ENCODE measurements at places on chromosomes 6 and 20.
A peak's percentile ranks its signal among the peaks of the same experiment; 100 is the strongest.

DNA sequence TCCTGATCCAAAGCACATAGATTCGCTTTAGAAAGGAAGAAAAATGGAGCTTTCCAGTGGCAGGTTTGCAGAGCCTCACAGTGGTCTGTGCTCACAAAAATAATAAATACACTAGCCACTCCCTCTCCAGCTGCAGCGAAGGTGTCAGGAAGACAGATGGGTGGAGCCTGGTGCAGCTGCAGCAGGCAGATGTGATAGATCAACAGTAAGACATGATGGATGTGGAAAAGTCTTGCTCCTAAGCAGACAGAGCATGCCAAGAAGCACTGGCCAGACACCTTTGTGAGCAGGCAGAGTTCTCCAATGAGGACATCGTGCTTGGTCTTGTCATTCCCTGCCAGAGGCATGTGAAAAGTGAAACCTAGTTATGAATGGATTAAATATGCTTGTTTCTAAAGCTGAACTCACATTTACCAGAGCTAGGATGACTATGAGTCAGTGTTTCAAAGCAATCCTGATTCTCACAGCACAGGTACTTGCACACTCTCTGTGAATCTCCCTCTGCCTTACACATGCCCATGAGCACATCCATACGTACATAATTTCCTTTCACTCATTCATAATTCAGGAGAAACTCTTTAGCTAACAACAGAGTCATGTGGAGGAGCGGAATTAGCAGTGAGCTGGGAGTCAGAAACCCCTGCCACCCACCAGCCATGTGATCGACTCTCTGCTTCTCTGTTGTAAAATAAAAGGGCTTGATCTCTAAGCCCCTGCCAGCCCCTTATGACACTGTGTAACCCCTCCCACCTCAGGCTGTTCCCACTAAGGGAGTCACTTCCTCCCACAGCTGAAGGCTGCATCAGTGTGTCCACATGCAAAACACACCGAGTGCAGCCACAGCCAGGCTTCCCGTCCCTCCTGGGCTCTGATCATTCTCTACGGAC is 111.2 kb downstream of the SCML4 start:
- DNase-seq = peak; percentile 76

DNA sequence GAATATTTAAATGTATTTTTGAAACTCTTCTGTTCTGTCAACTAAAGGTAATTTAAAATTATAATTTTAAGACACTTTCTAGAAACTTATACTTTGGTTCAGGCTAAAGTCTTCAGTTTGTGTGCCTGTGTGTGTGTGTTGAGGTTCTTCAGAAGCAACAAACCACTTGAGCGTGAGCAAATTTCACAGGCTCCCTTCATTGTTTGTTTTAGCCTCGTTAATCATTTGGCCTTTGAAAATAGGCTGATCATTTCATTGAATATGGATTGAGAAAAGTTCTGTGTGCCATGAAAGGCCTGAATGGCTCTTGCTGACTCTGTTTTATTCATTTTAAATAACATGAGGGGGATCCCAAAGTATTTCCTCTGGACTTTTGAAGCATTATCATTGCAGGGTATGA is 420.1 kb downstream of the CDKAL1 start:
- no peak for DNase-seq

DNA sequence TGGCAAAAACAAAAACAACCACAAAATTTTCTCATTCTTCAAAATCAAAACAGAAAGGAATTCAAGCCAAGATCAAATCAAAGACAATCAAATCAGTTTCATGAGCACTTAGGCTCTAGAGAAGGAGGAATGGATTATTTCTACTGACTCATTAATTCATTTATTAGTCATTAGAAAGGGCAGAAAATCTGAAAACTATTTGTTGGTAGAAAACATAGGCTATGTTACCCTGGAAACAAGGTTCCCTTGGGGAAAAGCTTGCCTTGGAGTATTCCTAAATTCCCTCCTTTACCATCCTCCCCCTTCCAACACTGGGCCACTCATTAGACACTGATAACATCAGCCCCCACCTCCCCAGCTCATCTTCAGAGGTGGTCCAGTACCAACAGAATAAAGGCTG is 17.5 kb downstream of the KIF16B start:
- no peak for DNase-seq

DNA sequence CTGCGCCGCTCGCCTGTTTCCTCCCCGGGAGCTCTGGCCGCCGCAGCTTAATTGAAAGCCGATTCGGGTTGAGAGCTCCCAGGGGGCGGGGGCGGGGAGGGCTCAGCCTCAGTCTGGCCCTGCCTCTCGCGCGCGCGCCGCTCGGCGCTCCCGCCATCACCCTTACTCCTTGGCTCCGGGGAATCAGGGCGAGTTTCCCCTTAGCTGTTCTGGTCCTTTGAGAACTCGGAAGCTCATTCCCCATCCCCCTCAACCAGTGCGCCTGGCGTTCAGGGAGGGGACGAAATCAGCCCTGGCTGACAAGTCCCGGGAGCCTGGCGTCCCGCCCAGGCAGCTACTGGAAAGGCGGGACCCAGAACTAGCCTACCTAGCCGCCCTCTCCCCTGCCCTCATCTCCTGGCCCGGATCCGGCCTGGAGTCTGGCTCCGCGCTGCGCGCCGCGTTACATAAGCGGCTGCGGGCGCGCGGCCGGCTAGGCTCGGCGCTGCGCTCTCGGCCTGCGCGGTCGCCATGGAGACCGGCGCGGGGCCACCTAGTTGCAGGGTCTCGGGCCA is 2.8 kb downstream of the SLC12A5 start:
- DNase-seq = no peak

- DNase-seq = no peak
These were observed 5.4 kb downstream of the SLCO4A1 start for GRCh38 chr20:62647521-62648317.

DNA sequence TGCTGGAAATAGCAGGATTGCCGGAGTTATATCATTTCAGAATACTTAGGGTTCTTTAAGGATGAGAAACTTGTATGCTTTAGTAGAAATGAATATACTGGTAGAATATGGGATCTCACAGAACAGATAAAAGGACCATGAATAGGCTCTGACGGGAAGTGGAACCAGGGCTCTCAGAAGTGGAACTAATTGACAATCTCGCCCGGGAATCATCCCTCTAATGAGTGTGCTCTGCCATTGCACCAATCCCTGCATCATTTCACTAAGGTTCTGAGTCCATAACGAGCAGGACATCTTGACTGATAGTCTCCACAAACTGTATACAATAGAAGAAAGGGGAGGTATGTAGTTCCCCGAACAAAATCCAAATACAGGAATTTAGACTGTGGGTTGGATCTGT is 150.1 kb downstream of the COL9A1 start:
- no peak for DNase-seq

- no peak for DNase-seq
These were observed 20.8 kb upstream of the PAX1 start for GRCh38 chr20:21684671-21685070.

- DNase-seq = no peak
These were observed 181.4 kb downstream of the PHF3 start for GRCh38 chr6:63816982-63817436.

DNA sequence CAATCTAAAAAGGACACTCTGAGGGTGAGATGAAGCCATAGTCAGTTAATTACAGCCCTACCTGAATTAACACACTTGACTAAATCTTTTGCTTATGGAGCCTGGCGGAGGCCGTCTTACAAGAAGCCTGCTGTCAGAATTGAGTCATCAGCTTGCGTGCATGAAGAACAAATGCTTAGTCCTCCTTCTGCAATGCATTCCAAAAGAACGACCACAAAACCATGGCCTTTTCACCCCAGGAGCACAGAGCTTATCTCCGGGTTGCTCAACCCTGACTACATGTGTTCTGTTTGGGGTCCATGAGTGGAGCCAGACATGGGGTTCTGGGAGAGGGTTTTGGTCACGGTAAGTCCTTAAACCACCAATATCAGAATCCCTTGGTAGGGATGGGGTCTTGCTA is 318.1 kb downstream of the CLIC5 start:
- no peak for DNase-seq

DNA sequence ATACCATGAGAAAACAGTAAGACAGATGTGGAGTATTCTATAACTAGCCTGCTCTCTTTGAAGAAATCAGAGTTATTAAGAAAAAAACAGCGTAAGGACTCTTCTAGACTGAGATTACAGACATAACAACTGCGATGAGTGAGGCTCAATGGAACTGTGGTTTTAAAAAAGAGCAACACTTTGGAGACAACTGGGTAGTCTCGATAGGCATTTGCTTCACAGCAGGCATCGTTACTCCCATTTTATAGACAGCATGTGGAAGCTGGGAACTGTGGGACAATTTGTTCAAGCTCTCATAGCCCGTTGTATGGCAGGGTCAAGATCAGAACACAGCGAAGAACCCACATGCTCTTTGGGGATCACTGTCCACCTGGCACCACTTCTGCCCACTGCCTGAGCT is 4.6 kb downstream of the FKBP1A start:
- DNase-seq = no peak

GRCh38 chr6:170290296-170291128 is at the start of gene DLL1:
TSS of gene DLL1 (minus strand) at chr6:170291078. CDS start at chr6:170290139, 939 bp downstream.
- peak; percentile 46 for DNase-seq

GRCh38 chr6:24891004-24891403 is 44.8 kb downstream of the RIPOR2 start:
- DNase-seq = no peak

GRCh38 chr20:57040466-57040865 is 226.0 kb downstream of the BMP7 start:
- DNase-seq = no peak

- no peak for DNase-seq
These were observed 511.1 kb downstream of the TENT5A start for GRCh38 chr6:81241126-81242041.

GRCh38 chr20:24971376-24972101 is 21.0 kb downstream of the APMAP start:
- DNase-seq = no peak

DNA sequence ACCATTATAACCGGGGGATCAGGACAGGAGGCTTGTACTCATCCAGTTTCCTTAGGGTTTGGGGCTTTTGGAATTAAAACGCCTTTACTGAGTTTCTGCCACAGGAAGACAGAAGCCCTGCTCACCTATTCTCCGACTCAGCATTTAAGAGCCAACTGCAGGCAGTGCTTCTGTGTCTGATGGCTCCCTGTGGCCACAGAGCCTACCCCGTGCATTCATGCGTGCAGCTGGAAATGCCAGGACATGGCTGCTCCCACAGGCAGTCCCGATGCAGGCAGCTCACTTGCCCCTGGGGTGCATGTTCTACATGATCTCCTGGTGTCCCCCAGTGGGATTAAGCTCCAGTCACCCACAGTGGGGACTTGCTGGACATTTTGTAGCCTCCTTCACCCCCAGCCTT is 22.2 kb downstream of the ZNF831 start:
- no peak for DNase-seq

DNA sequence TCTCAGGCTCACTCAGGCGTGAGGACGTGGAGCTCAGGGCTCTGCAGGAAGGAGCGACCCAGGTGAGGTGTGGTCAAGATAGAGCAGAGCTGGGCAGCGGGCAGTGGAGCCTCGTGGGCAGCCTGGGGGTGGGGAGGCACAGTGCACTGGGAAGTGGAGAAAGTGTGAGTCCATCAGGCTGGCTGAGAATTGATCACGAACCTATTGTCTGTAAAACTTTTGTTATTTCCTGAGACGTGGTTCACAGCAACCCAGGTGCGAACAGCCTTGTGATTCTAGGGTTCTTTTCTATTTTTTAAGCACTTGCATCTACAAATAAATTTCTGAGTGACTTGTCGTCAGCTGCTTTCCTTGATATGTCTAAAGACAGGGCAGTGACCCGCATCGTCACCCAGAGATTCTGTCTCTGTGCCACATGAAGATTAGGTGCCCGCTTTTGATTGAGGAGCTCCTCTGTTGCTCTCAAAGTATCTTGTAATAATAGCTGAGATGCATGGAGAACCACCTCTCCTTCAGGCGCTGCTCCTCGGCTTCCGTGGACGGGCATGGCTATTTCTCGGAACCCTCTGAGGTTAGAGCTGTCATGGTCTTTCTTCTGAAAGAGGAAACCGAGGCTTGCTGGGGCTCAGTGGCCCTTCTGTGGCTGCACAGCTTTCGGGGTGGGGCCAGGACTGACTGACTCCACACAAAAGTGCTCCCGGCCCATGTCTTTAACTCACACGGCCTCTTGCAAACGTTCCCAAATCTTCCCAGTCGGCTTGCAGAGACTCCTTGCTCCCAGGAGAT is 662 bp upstream of the CCR6 start:
- no peak for DNase-seq

- DNase-seq = no peak
These were observed 1.4 kb downstream of the BHLHE23 start for GRCh38 chr20:63005365-63005861.

GRCh38 chr20:43188234-43188653 is 1.5 kb downstream of the PTPRT start:
- DNase-seq = no peak

DNA sequence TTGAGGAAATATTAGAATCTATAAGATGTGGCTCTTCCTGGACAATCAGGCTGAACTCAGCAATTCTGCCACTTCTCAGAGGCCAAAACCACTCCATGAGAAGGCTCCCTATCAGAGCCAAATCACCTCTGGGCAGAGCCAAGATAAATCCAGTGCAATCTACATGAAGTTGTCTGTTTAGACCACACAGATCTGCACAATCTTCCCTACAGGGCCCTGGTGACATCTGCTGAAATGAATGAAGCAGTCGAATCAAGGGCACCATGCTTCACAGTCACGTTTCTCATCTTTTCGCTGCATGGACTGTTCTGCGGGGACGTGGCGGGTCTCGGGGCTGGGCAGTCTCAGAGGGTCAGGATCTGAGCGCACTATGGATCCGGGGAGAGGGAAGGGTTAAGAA is 60.1 kb upstream of the CD93 start:
- DNase-seq = no peak

DNA sequence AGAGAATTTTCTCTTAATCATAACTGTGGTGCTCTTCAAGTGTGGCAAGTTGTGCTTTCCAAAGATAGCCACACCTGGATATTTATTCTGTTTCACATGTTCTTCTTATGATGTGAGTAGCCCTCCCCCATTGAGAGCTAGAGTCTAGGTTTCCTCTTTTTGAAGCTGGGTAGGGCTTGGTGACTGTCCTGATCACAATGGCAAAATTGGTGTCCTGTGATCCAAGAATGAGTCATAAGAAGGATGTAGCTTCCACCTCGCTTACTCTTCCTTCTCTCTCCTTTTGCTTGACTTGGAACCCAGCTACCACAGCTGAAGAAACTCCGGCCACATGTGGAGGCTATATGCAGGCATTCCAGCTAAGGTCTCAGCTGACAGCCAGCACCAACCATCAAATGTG is 7.4 kb upstream of the IGF2R start:
- DNase-seq = no peak

GRCh38 chr20:33730946-33731692 is 677 bp upstream of the ZNF341 start:
- no peak for DNase-seq

DNA sequence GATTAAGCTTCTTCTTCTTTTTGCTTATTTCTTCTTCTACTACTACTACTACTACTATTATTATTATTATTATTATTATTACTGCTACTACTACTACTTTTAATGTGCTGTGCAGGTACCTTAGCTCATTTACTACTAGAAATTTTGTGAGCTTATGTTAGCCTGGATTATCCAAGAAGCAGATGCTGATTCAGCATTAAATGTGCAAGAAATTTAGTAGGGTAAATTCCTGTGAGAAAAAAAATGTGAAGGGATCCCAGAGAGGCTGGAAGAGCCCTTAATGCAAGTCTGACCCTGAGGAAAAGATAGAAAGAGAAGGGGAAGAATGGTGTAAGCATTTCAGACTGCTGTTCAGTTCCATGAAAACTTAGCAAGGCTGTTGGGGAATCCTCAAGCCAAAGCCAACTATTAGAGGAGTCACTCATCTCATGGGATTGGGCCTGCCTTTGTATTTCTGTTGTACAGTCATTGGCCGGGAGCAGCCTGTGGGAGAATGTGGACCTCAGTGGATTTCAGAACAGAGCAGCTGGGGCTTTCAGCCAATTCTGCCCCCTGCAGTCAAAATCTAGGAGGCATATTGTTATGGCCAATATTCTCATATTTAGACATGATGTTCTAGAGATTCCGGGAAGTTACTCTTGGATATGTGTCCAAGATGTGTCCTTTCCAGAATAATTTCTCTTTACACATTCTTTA is 37.2 kb upstream of the TSPYL1 start:
- no peak for DNase-seq

All from activated T-cell treated with anti-CD3 and anti-CD28 coated beads, Interleukin-2, amount 50 U/mL, for 48 hours (primary cell).